H7 (cell line): ENCODE measurements at places on chromosomes 7 and 10. TPM values are rescaled to one million over a fixed set of nuclear protein-coding genes. Genes with fewer than 3 reads are reported as not detected.
A peak's percentile ranks its signal among the peaks of the same experiment; 100 is the strongest.

GPR15LG gene
- not detected in 2 replicates for total RNA-seq

VWA2 gene
- 0.21 and 0.44 TPM in 2 replicates for total RNA-seq

TMEM176B gene
- total RNA-seq: 0.37 and 0.80 TPM in 2 replicates

PCDH15 gene
- total RNA-seq: not detected in 2 replicates

SLC26A3 gene
- not detected in 2 replicates for total RNA-seq

DNA sequence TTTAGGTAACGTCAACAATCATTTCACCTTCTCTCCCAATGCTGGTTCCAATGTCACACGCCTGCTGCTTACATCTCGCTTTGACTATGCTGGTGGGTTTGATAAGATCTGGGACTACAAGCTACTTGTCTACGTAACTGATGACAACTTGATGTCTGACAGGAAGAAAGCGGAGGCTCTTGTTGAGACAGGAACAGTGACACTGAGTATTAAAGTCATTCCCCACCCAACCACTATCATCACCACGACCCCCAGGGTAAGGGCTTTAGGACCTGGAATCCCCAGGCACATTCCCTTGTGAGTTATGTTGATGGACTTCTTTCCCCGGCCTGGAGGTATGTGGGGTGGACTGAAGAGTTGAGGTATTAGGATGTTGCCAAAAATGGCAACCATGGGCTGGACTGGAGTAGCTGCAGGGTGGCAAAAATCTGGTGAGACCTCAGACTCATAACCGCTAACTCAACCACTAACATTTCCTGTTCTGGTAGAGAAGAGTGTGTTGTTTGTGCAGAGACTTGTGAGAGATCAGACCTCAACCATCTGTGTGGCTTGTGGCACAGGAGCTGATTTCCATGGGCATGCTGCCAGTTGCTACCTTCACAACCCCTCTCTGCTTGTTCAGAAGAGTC, 59.2 kb downstream of the CDHR3 start:
- no peak for DNase-seq

DNA sequence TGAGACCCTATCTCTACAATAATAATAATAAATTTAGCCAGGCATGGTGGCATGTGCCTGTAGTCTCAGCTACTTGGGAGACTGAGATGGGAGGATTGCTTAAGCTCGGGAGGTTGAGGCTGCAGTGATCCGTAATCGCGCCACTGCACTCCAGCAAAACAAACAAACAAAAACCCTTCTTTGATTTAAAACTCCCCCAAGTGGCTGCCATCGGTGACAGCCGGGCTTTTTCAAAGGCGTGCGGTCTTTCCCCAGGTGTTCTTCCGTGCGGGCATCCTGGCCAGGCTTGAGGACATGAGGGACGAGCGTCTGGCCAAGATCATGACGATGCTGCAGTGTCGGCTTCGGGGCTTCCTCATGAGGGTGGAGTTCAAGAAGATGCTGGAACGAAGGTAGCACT, 1.9 kb upstream of the MYH16 start:
- DNase-seq: peak; percentile 70

DNA sequence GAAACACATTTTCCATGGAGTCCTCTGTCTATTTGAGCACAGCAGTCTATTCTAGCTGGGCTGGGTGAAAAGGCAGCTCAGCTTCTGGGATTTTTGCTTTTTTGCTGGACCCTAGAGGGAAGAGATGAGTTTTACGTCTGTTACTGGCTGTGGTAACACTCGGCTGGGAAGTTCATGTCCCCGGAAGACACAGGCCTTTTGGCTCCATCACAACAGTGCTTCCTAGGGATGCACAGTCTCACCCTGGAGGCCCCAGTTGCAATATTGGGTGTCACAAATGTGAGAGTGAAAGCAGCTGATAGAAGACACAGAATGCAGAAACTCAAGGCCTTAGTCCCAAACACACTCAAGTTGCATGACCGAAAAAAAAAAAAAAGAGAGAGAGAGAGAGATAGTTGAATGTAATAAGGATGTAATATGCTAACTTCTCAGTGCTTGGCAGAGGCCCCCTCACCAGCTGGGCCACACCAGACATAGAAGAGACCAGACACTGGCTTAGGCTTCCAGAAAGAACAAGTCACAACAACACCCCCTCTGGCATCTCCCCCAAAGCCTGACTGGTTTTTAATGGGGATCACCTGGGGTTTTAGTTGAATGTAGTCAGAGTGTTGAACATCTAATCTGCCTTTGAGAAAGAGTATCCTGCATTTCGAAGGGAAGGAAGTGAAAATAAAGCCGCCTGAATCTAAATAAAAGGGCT, 545.4 kb upstream of the FZD8 start:
- peak; percentile 5 for DNase-seq

DNA sequence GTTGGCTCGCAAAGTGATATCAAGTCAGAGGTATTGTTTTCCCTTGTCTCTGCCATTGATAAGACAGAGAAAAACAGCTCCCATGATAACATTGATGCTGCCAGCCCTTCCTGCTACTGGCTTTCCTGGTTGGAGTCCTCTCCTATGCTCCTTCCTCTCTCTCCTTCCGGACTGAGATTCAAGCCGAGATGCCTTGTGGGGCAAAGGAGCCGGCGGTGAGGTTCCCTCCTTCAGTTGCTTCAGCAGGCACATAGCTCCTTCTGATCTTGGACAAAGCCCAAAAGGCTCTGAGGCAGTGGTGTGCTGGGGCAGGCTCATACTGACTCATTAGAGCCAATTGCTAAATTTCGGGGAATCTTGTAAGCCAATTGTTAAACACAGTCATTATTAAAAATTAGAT, 8.8 kb upstream of the ZCCHC24 start:
- no peak for DNase-seq

DNA sequence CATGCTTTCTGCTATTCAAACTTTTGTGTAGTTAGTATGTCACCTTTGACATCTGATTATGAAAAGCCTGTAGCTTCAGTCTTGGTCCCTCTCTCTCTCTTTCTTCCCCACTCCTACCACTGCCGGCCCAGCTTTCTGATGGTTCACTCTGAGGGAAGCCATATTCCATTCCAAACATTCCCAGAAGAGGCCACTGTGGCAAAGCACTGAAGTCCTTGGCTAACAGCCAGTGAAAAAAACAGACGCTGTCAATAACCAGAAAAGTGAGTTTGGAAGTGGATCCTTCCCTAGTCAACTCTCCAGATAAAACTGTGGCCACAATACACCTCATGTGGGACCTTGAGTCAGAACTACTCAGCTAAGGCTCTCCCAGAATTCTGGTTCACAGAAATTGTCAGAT, 950.7 kb upstream of the PHF14 start:
- DNase-seq: peak; percentile 3

PPP1R17 gene
- 0.22 and 2.3 TPM in 2 replicates for total RNA-seq

DNA sequence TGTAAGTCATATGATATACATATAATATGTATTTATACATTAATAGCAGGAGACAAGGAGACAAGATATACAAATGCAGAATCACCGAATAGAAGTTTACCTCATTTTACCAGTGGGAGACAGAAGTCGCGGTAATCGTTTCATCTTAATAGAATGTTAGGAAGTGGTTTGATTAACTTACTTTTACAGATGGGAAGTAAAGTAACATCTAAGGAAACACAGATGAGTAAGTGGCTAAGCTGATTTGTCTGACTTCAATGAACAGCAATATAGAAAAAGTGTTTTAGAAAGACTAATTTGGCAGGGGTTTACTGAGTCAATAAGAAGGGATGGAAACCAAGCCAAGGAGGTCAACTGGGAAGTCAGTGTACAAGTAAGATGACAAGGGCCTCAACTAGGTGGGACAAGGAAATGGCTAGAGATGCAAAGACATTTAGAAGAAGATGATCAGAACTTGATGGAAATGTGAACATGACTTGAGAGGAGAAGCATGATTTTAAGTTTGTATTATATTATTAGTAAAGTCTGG, 36.2 kb upstream of the FAM133B start:
- DNase-seq: no peak

GRCh38 chr10:63369711-63370110, 96.1 kb downstream of the JMJD1C start:
- no peak for DNase-seq

DNA sequence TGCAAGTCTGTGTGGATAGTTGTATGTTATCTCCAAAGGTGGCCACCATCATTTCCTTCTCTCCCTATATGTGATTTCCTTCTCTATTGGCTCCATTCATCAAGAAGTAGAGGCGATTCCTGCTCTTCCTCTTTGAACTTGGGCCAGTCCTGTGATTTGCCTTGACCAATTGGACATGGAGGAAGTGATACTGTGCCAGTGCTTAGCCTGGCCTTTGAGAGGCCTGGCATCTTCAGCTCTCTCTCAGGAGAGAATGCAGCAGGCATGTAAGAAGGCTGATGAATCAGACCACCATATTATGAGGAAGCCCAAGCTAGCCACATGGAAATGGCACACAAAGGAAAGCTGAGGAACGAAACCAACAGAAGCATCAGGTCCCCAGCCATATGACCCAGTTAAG, 195.0 kb upstream of the SVIL start:
- no peak for DNase-seq

- no peak for DNase-seq
Observed at GRCh38 chr7:47035522-47035921, 546.4 kb downstream of the TNS3 start.

- DNase-seq: no peak
Observed at GRCh38 chr7:44460325-44460724, 30.1 kb downstream of the NUDCD3 start.

ZC3HAV1L gene
- 1.1 and 1.7 TPM in 2 replicates for total RNA-seq

SLC13A1 gene
- total RNA-seq: not detected in 2 replicates

DNA sequence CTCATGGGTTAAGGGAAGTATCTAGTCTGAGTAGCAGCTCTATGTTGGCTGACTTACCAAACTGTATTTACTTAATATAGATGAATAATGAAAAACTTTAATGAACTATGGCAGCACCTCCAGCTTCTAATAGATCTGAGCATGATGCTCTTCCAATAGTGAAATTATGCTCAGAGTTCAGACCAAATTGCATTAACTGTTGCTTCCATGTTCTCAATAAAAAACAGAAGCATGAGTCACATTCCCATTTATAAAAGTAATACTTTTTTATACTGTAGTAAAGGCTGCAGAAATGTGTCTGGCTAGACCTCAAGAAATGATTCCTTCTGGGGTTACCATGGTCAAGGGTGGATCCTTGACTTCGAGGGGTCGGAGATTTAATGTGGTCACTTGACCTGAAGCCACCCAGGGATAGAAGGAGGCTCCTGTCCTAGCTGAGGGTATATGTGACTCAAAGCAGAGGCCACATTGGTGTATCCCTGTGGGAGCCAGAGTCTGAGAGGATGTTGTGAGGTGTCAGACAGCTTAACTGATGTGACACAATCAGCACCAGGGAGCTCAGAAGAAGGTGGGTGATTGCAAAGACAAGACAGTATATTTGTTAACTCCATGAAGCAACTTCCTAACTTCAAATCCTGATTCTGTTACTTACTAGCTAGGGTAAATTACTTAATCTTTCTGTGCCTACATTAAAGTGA, 19.8 kb upstream of the PLCE1 start:
- no peak for DNase-seq

GRCh38 chr10:121597504-121598262, 561 bp downstream of the FGFR2 start:
- DNase-seq: peak; percentile 79

GRCh38 chr10:119701861-119702260, 24.0 kb upstream of the INPP5F start:
- no peak for DNase-seq

DNA sequence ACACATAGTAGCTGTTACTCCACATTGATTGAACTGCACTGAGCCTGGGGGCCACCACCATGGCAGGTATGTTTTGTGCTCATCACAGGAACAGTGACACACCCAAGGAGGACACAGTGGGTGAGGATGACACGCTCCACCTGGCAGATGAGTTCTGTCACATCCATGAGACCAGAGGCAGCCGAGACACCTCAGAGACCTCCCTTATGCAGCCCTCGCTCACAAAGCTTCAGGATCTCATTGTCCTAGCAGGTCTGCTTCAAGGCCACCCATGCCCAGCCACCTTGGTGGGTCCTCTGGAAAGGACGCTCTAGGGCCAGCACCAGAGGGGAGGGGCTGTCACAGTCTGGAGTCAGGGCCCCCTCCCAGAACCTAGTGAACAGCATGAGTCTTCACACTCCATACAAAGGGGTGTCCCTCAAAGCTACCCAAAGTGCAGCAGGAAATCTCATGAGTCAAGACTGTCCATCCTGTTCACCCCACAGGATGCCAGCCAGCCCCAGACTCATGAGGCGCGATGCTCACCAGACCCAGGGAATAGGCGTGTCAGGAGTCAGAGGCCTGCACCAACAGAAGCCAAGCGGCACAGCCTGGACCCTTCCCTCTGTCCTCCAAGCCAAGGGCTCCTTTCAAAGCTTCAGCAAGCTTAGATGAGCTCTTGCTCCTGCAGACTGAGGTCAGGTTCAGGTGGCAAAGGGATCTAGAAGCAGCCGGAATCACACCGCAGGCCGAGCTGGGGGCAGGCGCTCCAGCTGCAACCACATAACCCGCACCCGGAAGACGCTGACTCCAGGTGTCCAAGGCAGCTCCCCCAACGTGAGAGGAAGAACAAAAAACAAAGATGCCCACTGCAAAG, 9.6 kb downstream of the FAM53B start:
- no peak for DNase-seq

- no peak for DNase-seq
Observed at GRCh38 chr10:43821103-43821502, 172.4 kb upstream of the ZNF32 start.

DNA sequence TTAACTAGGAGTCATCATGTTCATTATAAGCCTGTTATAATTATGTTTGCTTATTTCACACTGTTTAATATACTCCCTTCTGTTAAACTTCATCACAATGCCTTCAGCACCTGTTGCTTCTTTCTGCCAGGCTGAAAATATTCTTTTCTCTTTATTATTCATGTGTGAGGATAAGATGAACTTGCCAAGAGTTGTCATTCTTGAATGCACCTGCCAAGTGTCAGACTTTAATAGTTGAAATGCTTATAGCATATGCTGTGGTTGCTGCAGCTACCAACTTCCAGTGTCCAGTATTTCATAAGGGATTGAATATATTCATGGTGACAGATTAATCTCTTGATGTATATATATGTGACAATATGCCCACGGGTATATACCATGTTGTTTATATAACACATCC, 339.2 kb upstream of the MEOX2 start:
- DNase-seq: no peak

DNA sequence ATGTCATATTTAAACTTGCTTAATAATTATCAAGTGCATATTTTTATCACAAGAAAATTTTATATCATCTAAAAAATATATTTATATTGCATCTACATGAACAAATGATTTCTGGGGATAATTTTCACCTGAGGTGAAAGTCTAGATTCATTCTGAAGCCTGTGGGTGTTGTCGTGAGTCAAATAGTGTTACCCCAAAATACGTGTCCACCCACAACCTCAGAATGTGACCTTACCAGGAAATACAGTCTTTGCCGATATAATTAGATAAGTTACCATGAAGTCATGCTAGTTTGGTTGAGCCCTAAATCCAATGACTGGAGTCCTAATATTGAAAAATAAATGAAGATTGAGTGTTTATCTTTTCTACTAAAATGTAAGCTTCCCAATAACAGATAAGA, 203.0 kb upstream of the MDFIC start:
- no peak for DNase-seq

GRCh38 chr7:105268511-105269392, 120.0 kb downstream of the SRPK2 start:
- no peak for DNase-seq
